Ovary (tissue), 10 donors: ENCODE measurements at places on chromosomes 1 and 21. TPM values are rescaled to one million over a fixed set of nuclear protein-coding genes. Genes with fewer than 3 reads are reported as not detected.

- H3K4me3 ChIP-seq = no peak overlapping the region
- DNase-seq = no peak
- H3K4me1 ChIP-seq = no peaks in the 10 kb centered on the region
- no peaks in the 10 kb centered on the region for H3K36me3 ChIP-seq
- H3K27me3 ChIP-seq = no peaks in the 10 kb centered on the region
Observed at GRCh38 chr1:236303675-236304074, 21.9 kb upstream of the ERO1B start.

GRCh38 chr1:245168086-245168485, 13.3 kb downstream of the KIF26B start:
- DNase-seq = no peak
- no peaks in the 10 kb centered on the region for H3K27me3 ChIP-seq
- H3K4me3 ChIP-seq = no peak overlapping the region

GRCh38 chr1:20037877-20038276, 32.1 kb upstream of the PLA2G5 start:
- no peaks in the 10 kb centered on the region for H3K27me3 ChIP-seq
- H3K4me3 ChIP-seq = no peak overlapping the region
- H3K36me3 ChIP-seq = no peaks in the 10 kb centered on the region
- peaks cover 14% of the 10 kb centered on the region for H3K4me1 ChIP-seq
- DNase-seq = no peak
- H3K27ac ChIP-seq = no peak overlapping the region

GRCh38 chr1:4161366-4162006, 261.4 kb upstream of the C1orf174 start:
- H3K36me3 ChIP-seq = no peaks in the 10 kb centered on the region
- no peak overlapping the region for H3K27ac ChIP-seq
- no peaks in the 10 kb centered on the region for H3K27me3 ChIP-seq
- H3K4me3 ChIP-seq = no peak overlapping the region
- no peak for DNase-seq
- no peaks in the 10 kb centered on the region for H3K4me1 ChIP-seq

Gene RSBN1
- 29.7 TPM for total RNA-seq

Gene KRTAP11-1
- not detected for total RNA-seq

GRCh38 chr1:172345077-172345476, 75.4 kb upstream of the C1orf105 start:
- H3K27ac ChIP-seq = no peak overlapping the region
- H3K27me3 ChIP-seq = no peaks in the 10 kb centered on the region
- H3K4me3 ChIP-seq = no peak overlapping the region
- H3K4me1 ChIP-seq = peaks cover 2% of the 10 kb centered on the region
- DNase-seq = no peak
